ENCODE measurements at places on chromosomes 3 and 15.

DNA sequence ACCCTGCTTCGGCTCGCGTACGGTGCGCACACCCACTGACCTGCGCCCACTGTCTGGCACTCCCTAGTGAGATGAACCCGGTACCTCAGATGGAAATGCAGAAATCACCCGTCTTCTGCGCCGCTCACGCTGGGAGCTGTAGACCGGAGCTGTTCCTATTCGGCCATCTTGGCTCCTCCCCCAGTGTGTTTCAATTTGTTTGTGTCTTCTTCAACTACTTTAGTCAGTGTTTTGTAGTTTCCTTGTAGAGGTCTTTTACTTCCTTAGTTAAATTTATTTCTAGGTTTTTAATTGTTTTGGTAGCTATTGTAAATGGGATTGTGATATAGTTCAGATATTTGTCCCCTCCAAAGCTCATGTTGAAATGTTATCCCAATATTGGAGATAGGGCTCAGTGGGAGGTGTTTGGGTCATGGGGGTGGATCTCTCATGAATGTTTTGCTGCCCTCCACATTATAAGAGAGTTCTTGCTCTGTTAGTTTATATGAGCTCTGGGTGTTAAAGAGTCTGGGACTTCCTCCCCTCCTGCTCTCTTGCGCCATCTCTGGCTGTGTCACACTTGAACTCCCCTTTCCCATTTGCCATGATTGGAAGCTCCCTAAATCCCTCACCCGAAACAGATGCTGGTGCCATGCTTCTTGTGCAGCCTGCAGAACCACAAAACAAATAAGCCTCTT is 304.4 kb downstream of the DOCK3 start:
- no peak for DNase-seq

- no peak for DNase-seq
Measured at GRCh38 chr3:116179091-116179490, 266.2 kb downstream of the LSAMP start.

GRCh38 chr3:20043396-20043795 is 3.1 kb downstream of the KAT2B start:
- no peak for DNase-seq

DNA sequence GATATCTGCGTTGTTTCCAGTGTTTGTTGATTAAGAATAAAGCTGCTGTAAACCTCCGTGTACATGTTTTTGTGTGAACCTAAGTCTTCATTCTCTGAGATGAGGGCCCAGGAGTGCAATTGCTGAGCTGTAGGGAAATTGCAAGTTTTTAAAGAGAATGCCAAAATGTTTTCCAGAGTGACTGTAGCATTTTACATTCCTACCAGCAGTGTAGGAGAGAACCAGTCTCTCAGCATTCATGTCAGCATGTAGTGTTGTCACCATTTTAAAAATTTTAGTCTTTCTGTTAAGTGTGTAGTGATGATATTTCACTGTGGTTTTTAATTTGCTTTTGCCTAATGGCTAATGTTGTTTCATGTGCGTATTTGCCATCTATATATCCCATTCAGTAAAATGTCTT is 3.4 kb upstream of the MGLL start:
- no peak for DNase-seq

DNA sequence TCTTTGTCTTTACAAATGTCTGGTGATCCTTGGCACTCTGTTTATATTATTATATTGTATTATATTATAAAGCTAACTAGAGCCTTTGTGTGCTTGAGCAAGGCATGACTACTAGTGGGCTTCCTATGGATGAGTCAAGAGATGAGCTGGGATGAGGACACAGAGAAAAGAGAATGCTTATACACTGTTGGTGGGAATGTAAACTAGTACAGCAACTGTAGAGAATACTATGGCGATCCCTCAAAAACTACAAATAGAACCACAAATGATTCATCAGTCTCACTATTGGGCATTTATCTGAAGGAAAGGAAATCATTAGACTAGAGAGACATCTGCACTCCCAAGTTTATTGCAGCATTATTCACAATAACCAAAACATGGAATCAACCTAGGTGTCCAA is 40.8 kb upstream of the MED12L start:
- DNase-seq = no peak

DNA sequence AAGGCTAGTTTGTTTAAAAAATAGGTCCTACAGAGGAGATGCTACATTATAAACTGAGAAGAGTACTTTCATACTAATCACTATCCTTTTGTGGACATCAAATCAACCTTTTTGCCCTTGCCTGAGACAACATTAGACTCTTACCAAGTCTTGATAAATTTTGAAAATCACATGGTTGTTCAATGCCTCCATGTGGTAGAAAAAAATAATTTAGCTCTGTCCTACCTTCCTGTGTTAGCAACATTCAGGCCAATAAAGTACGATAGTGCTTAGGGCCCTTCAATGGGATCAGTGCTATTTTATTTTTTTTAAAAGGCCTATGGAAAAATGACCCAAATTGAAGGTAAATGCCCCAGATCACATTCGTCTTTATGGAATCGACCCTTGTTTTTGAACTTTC is 5.0 kb upstream of the UBE2E1 start:
- DNase-seq = no peak

- DNase-seq = no peak
Measured at GRCh38 chr3:64152086-64152485, 73.2 kb downstream of the PRICKLE2 start.

DNA sequence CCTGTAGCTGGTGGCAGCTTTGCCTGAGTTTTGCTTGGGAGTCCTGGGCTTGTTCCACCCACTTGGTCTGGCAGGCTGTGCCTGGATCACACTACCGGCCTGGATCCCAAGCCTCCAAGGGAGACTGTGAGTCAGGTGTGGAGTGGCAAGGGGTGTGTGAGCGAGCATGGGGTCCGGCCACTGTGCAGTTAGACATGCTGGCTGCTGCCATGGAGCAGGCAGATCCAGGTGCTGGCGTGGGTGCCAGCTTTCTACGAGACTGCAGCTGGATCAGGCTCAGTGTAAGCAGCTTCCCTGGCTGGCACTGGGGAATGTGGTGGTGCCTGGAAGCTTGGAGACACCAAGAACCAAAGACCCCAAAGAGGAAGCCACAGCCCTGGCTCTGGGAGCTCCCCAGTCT is 102.0 kb upstream of the BNIP2 start:
- DNase-seq = no peak

GRCh38 chr3:147963711-147964110 is 554.5 kb downstream of the ZIC1 start:
- no peak for DNase-seq

DNA sequence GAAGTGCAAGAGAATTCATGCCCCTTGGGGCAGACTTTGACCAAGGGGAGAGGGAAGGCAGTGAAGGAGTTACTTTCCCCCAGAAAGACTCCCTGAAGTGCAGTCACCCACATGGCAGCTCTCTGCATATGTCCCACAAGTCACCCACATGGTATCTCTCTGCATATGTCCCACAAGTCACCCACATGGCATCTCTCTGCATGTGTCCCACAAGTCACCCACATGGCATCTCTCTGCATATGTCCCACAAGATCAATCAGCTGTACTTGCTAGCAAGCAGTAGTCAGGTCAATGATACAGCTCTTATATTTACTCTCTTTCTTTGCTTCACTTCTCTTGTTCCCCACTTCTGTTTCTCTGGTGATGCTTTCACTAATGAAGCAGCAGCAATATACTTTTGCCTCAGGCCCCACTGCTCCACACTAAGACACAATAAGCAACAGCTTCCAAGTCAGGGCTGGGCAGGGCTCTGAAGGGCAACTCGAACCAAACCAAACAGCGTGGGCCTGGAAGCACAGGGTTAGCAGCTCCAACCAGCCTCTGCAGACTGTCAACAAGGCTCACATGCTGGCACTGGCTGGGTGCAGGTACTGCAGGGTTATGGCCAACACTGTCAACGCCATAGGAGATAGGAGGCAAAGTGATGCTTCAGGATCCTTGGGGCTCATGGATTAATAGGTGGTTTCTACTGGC is 46.7 kb downstream of the THBS1 start:
- DNase-seq = no peak

DNA sequence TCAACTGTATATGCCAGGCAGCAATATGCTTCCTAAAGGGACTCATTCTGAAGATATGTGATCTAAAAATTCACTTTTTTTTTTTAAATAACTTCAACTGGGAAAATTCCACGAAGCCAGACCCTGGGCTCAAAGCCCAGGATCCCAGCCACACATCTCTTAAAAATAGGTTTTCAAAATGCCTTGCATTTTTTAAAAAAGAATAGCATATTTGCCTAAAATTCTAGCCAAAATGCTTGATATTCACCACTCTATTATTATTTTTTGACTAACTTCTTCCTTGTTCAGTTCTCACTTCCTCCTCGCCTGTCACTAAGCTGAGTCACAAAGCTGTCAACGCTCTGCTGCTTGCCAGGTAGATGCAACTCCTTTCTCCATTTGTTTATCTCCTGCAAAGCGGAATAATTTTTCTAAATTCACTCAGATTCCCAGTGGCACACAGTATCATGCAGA is 28.0 kb upstream of the VGLL4 start:
- DNase-seq = no peak

DNA sequence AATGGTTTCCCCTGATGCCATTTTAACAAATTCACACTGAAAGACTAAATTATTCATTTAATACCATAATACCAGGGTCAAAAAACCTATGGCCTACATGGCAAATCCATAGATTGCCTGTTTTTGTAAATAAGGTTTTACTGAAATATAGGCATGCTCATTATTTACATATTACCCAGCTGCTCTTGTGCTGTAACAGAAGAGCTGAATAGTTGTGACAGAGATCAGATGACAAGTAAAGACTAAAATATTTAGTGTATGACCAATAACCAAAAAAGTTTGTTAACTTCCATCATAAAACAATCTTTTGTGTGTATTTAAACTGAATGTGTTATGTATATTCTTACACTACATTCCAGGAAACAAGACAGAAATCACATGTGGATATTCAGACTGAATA is 60.2 kb downstream of the DENND4A start:
- DNase-seq = no peak

DNA sequence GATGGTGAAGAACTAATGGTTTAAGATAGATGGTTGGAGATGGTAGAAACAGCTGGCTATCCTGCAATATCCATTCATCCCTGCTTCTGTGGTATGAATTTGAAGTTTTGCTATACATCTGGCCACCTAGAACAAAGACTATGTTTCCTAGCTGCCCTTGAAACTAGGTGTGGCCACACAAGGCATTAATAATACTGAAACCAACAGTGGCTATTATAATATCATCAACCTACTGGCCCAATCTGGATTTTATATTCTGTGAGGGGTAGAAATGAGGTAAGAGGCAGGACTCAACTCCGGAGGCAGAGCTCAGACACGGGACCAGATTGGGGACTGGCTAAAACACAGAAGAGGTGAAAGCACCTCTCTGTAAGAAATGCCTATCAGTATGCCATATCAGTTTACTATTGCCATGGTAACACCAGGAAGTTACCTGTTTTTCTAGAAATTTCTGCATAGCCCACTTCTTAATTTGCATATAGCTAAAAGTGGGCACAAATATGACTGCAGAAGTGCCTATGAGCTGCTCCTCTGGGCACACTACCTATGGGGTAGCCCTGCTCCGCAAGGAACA is 8.4 kb downstream of the IFT80 start:
- DNase-seq = no peak

DNA sequence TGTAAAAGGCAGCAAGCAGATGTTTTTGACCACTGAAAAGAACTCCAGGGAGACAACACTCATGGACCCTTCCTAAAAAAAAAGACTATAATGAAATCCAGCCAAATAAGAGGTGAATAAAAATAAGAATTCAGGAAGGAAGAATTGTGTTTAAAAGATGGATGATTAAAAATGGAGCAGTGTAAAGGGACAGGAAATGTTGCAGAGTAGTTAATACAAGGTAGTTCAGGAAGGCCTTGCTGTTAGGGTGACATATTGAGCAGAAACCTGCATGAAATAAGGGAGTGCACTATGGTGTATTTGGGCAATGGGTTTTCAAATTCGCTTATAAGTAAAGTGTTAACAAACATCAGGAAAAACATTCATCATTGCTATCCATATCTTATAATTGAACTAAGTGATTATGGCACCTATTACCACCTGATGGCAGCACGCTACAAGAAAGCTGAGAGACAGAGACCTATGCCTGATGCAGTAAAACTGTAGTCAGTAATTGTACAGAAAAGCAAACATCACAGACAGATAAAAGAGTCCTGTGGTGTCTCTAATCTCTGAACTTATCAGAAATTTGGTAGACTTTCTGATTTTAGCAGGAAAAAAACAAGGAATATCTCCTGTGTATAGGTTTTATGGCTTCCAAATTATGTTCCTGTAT is 5.8 kb upstream of the DBR1 start:
- DNase-seq = no peak

DNA sequence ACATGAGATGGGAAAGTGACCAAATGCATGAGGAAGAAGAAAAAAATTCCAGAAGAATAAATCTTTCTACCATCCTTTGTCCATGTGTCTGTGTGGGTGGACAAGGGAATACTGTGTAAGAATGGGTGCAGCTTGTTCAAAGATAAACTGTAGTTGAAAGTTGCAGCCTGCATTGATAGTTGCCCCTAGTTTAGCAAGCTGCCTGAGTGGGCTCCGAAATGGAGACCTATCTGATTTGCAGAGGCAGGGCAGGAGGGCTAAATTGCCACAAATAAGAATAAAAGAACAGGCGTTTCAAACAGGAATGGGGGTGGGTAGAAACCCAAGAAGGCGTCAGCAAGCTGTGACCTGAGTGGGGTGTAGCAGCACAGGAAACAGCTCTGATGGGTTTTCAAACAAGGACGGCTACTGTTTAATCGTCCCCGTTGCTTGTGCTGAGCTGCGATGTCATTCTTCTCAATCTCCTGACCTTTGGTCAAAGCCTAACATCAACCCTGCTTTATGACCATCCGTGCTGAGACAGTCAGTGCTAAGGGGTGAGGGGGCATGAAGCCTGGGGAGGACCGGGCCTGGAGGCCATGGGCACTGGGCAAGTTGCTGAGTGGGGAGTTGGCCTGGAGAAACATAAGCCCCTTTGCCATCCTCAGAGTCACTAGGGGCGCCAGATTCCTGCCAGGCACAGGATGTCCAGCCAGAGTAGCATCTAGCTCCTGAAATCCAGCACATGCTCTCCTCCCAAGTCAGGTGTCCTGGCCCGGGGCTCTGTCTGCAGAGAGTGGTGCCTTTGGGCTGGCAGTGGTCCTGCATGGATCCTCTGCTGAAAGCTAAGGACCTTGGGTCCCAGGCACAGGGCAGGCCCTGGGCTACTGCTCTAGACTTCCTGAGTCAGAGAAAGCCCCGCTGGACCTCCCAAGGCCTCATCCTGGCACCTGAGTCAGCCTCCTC is 19.2 kb upstream of the C15orf39 start:
- no peak for DNase-seq
